ENCODE measurements at places on chromosomes 6 and 20.

DNA sequence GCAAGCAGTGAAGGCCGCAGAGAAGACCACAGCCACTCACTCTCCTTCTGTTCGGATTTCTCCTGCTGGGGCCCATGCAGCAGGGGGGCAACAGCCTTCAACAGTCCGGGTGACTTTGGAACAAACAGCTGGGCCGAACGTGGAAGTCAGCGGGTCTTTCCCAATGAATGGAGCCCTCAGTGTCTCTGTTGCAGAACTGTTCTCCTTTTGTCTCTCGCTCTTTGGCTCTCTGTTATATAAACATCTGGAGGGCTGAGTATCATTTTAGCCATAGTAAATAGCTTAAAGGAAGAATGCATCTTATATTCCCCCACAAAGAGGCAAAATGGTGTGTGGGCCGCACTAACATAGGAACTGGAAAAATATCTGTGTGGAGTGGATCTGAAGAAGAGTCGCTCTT, 136.7 kb upstream of the RALGAPA2 start:
- DNase-seq = no peak

DNA sequence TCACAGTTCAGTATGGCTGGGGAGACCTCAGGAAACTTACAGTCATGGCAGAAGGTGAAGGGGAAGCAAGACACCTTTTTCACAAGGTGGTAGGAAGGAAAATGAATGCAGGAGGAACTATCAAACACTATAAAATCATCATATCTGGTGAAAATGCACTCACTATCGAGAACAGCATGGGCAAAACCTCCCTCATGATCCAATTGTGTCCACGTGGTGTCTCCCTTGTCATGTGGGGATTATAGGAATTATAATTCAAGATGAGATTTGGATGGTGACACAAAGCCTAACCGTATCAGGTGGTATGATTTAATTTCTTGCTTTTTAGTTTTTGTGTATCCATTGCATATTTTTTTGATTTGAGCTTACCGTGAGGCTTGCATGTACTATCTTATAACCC, 133.2 kb upstream of the SYNCRIP start:
- no peak for DNase-seq

DNA sequence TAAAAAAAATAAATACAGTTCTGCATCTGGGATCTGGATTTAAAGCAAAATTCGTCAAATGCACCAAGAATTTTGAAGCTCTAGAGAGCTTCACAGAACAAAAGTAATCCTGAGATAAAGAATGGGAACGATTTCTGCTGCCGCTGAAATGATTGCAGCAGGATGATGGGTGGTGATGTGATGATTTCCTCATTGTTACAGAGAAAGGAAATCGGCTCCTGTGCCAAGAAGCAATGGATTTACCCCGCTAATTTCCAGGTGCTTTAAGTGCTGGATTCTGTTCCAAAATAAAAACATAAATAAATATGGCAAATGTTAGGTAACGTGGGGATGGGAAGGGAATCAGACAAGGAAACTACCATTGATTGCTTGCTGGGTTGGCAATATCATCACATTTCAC, 1067.9 kb upstream of the MAP3K7 start:
- DNase-seq = no peak

GRCh38 chr6:144493035-144493910, 208.1 kb downstream of the UTRN start:
- no peak for DNase-seq

DNA sequence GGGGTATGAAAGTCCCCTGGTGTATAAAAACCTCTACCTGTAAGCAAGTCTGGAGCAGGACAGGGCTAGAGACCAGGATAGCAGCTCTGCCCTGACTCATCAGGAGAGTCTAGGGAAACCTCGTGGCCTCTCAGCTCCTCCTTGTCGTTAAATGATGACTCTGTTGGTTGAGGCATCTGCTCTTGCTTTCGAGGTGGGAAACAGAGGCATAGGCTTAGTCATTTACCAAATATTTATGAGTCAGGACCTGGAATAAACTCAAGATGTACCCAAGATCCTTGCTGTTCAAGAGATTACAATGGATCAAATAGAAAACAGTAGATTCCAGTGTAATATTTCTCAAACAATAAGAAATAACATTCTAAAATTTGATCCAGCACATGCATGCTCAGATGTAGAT, 5.5 kb downstream of the MANBAL start:
- peak; percentile 43 for DNase-seq

Measured in activated CD4-positive, alpha-beta memory T cell treated with anti-CD3 and anti-CD28 coated beads for 36 hours (primary cell).